ENCODE measurements at places on chromosomes 7 and 10.
A peak's percentile ranks its signal among the peaks of the same experiment; 100 is the strongest.

DNA sequence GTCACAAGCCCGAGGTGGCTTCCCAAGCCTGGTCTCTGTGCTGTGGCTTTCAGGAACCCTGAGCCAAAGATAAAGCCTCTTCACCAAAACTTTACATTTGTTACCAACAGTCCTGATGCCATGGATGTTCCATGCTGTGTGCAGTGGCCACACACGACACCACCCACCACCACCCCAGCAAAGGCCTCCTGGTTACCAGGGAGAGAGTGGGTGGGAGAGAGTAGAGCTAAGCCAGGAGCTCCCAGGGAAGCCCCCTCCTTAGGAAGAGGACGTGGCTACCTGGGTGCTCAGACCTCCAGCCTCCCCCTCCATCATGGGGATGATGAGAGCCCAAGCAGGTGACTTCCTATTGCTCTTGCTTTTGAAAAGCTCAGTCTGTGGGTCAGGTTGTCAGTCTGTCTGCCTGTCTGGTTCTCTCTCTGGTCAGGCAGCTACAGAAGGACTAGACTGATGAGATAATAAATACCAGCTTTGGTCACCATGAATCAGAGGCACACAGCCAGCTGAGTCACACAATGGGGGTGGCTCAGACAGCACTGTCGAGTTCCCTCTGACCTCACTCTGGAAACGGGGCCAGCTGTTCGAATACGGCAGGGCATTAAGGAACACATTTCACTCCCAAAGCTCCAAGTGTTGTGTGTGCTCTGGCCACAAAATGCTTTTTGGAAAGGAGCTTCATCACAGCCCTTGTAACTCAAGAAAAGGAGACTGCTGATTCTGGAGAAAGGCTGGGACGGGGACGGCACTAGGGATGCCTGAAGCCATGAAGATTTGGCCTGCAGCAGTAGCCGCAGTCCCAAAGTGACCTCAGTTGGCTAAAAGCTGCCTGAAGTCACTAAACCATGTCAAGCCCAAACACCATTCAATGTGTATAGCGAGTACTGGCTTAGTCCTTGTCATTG, 166.0 kb downstream of the FANK1 start:
- peak; percentile 97 for DNase-seq

DNA sequence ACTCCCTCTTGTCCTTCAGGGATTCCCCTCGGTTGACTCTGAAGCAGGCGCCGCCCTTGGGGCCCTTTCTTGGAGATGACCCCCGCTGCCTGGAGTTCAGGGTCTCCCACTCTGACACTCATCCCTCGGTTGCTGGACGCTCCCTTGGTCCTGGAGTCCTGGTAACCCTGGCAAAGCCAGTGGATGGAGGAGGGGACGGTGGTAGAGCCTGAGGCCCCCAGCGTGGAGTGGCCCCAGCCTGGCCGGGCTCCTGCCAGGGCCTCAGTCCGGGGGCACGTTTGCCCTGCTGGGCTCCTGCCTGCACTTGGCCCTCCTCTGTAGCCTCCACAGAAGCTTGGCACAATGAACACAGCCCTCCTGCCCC, 9.3 kb upstream of the CAMK2B start:
- DNase-seq = no peak

GRCh38 chr7:34121366-34121765, 216.0 kb downstream of the BMPER start:
- no peak for DNase-seq

GRCh38 chr7:88522771-88523293, 216.1 kb upstream of the STEAP4 start:
- no peak for DNase-seq

- no peak for DNase-seq
These were observed 107.3 kb downstream of the PDGFA start for GRCh38 chr7:412313-412710.

DNA sequence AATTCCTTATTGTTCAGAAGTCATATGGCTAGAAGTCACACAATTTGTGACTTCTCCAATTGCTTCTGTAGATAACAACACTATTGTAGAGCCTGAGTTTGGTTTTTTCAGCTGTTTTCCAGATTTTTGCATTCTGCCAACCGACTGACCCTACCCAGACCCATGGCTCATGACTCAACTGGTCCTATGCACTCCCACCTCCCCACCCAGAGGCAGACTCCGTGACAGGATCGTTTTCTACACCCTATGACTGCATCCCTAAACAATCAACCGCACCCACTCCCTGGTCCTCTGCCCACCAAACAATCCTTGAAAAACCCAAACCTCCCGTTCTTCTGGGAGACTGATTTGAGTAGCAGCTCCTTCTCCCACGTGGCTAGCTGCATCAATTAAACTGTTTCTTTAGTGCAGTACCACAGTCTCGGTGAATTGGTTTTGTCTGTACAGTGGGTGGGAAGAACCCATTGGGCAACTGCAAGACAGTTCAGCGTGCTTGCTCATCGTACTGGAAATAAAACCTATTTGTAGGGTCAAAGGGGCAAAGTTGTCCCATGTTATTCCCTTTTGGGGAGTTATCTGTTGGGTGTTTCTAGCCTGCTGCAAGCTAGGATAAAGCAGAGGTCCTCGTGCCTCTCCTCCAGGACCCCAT, 150.3 kb upstream of the FAM20C start:
- DNase-seq = peak; percentile 66

DNA sequence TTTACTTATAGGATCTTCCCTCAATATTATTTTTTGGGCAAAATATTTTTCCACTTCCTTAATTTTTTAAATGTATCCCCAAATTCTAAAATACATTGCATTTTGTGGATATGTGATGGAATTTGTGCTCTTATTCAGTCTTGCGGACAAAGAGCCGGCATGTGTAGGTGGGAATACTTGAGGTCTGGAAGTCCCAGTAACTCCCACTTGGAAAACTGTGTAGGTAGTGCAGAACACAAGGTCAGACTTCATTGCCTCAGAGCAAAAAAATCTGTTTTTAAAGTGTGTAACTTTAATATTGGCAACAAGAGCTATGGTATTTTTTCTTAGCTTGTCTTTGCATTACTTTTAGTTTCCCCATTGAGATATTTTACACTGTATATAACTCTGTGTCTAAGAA, 68.5 kb upstream of the SEMA3A start:
- no peak for DNase-seq

DNA sequence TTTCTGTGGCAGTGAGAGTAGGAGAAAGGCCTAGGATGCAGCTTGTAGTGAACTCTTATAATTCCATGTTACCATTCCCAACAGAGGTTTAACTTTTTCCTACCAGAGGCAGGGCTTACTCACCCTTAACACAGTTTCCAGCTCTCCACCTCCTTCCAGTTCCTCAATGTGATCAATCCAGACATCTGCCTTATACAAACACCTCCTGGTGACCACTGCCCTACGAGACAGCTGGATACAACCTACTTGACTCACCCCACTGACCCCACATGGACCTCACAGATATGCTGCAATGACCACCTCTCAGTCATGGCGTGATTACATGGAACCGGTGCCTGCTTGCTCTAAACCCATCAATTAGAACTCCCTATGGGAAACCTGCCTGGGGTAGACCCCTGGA, 326.5 kb downstream of the TNS3 start:
- DNase-seq = no peak

Data from fibroblast of the aortic adventitia (primary cell).